ENCODE measurements at places on chromosomes 16 and 17. TPM values are rescaled to one million over a fixed set of nuclear protein-coding genes. Genes with fewer than 3 reads are reported as not detected.

GPRC5B gene
- 0.18 TPM for total RNA-seq

NRN1L gene
- total RNA-seq: 0.76 TPM

KRT33A gene
- total RNA-seq: not detected

HOXB7 gene
- total RNA-seq: 1.7 TPM

BAIAP3 gene
- 3.9 TPM for total RNA-seq

KRT28 gene
- not detected for total RNA-seq
